ENCODE measurements at places on chromosomes 5 and 9.

GRCh38 chr5:134250949-134251348 lies 25.1 kb upstream of the PPP2CA start:
- DNase-seq, result no peak

DNA sequence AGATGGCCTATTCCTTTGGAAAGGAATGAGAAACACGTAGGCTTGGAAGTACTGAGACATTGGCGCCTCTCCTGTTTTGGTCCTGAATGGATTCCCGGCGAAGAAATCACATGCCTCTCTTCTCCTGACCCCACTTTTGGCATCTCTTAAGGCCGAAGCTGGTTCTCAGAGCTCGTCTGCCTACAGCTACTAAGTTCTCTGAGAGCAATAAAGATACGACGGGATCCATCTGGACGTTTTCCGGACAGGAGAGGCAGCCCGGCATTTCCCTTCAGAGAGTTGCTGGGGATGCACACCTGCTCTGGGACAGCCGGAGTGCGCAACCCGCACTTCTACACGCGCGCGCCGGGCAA lies 336.8 kb upstream of the PUM3 start:
- no peak for DNase-seq

DNA sequence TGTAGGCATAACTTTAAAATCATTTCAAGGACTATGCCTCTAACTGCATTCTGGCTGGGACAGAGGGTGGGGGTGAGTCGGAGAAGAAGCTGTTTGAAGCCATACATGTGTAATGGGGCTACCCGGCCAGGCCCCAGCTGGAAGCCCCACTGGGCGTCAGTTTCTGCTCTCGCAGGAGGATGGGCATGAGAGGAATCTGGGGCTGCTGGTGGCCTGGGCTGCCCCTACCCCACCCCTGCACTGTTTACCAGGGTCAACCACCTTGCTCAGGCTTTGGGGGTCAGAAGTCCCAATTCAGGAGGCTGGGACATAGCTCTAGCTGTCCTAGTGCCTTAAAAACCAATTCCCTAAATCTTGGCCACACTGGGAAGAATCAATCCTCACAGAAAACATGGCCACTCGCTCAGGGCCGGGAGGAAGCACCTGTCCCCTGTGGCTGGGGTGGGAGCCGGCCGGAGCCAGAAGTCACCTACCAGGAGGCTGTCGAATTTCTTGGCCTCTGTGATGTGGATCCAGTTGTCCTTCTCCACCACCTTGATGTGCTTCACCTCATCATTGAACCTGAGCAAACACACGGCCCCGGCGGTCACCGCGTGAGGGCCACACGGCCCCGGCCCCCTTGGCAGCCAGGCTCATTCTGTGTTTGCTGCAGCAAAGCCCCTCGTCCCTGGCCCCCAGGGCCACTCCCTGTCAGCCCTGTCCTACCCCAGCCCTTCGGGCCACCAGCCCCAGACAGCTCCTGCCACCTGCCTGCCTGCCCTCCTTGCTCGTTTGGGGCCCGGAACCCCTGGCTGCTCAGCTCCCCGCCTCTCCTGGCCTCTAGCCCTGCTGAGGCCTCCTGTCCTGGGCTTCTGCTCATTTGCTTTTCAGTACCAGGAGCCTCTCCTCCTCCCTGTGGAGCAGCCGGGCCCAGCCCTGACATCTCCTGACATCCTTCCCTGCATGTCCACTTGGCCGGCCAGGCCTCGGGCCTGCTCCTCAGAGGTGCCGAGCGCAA lies 33.6 kb upstream of the SARDH start:
- DNase-seq, result no peak

- DNase-seq, result peak; percentile 31
Measured at GRCh38 chr5:40986666-40987065, 77.4 kb downstream of the C7 start.

DNA sequence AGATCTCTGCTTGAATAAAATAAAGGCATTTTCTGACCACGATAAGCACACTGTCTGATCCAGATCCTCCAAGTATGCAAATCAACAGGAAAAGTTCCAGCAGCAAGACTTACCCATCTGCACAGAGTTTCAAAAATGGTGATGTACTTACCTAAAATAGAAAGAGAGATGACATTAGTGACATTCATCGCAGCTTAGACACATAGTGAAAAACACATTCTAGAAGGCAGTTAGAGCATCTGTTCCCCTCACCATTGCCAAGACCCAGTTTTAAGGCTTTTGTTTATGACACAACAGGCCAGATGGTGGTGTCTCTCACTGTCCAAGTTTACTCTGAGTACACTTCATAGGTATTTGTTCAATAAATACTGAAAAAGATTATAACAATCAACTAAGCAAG lies 207.7 kb downstream of the PDE4D start:
- peak; percentile 9 for DNase-seq

GRCh38 chr9:119974026-119974425 lies 604.8 kb upstream of the BRINP1 start:
- DNase-seq, result no peak
